Endothelial cell of umbilical vein (primary cell): ENCODE measurements at places on chromosomes 1 and 21. TPM values are rescaled to one million over a fixed set of nuclear protein-coding genes. Genes with fewer than 3 reads are reported as not detected.

GJA8 gene
- total RNA-seq, result not detected in 2 replicates

DNA sequence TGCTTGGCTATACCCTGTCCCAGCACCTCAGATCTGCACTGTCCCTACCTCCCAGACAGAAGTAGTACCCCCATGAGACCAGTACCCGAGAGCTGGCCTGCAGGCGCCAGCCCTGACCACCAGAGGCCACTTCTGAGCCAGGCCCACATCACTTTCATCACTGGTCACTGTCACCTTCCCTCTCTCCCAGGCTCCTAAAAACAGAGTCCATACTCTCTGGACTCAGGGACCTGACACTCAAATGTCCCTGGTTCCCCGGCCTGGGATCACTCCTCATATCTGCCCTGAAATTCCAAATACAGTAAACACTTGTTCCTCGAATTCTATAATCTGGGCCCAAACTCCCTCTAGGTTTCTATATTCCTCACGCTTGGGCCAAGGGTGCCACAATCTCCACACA is 18.7 kb downstream of the TMEM53 start:
- peak; percentile 26 for DNase-seq

GRCh38 chr1:206583707-206584648 is 28.3 kb downstream of the EIF2D start:
- DNase-seq, result peak; percentile 67

- DNase-seq, result no peak
Measured at GRCh38 chr1:199151634-199152425, 513.0 kb downstream of the PTPRC start.

DNA sequence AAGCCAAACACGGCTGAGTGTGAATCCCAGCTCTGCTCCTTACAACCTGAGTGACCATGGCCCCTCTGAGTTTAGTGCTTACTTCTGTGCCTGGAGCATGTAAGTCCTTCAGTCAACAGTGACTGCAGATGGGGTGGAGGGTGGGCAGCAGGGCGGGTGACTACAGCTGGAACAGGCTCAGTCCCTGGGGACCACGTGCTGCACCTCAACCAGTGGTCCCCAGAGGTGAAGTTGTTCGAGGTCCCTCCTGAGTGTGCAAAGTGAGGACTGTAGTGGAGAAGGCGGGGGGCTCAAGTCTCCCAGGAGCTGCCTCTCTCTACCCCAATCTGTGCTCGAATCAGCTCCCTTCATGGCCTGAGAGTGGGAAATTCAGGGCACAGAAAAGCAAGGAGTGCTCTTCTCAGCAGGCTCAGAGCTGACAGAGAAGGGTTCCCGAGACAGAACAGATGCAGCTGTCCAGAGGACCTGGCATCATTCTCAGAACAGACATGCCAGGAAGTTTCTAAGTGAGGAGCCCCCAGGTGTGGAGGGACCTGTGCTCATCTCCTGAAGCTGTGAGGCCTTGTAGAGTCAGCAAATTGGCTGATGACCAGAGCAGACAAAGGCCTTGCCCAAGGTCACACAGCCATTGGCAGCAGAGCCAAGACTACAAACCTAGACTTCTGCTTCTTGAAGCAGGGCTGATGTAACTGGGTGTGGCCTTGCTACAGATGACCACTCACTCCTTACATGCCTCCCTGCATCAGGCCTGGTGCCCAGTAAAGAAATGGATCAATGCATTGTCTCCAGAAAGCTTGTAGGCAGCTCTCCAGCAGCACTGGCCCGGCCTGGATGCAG is 61.7 kb upstream of the EDN2 start:
- DNase-seq, result no peak

DNA sequence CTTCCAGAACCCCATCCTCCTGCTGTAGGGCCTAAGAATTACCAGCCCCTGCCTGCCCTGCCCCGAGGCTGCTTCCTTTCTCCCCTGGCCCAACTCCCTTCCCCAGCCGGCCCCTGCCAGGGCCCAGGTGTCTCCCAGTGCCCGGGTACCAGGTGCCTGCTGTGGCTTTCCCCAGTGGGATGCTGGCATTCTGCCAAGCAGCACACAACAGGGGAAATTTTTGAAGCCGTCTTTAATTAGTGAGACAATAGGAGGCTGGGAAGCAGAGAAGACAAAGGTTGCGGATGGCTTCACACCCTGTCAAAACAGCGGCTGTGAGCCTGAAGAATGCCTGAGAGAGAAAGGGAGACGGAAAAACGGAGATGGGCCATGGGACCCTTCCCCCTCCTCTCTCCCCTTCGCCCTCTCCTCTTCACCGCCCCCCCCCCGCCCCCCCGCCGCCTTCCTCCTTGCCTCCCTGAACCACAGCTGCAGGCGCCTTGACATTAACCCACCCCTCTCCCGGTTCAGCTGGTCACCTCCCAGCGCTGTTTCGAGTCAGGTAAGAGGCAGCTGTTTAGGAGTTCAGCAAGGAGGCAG is 33.6 kb downstream of the LRRN2 start:
- DNase-seq, result no peak

DNA sequence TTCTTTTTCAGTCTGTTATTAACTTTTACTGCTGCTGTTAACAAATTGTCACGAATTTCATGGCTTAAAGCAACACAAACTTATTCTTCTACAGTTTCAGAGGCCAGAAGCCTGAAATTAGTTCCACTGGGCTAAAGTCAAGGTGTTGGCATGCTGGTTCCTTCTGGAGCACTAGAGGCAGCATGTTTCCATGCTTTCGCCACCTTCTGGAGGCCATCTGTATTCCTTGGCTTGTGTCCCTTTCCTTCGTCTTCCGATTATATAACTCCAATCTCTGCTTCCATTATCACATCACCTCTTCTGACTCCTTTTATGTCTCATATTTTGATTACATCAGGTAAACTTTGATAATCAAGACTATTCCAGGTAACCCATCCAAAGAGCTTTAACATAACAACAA is 1742.1 kb downstream of the BRINP3 start:
- no peak for DNase-seq

DNA sequence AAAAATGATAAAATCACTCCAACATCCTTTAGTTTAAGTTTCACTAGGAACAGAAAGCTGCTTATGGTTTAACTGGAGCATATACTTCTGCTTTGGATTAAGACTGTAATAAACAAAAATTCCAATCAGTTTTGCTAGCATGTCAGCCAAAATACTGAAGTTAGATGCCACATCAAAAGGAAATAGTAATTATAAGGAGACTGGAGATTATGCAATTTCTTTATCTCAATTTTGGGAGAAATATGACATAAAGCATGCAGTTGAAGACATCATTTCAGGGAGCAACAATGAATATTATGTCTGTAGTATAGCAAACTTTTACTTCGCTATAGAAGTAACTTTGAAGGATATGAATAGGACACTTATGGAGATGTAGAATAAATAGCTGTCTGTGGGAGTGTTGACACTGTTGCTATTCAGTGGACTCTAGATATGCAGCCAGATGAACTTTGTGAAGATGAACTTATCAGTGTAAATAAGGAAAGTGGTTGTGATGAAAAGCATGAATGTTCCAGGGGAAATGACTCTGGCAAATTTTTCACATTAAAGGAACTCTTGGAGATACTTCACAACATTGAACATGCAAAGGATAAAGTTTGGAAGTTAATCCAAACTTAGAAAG is 107.8 kb downstream of the RABGAP1L start:
- DNase-seq, result no peak

DNA sequence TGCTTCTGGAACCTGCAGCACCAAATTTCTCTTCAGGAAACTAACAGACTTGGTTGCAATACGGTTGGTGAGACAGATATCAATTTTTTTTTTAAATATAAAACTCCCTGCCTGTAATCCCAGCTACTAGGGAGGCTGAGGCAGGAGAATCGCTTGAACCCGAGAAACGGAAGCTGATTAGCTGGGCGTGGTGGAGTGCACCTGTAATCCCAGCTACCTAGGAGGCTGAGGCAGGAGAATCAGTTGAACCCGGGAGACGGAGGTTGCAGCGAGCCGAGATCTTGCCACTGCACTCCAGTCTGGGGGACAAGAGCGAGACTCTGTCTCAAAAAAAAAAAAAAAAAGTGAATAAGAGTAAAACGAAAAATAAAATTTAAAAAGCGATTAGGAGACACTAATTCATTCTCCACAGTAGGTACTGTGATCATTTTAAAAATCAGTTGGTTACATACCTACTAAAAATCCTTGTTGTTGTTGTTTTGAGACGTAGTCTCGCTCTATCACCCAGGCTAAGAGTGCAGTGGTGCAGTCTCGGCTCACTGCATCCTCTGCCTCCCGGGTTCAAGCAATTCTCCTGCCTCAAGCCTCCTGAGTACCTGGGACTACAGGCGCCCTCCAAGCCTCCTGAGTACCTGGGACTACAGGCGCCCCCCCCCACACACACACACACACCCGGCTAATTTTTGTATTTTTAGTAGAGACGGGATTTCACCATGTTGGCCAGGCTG is 796 bp upstream of the RBM8A start:
- no peak for DNase-seq

DNA sequence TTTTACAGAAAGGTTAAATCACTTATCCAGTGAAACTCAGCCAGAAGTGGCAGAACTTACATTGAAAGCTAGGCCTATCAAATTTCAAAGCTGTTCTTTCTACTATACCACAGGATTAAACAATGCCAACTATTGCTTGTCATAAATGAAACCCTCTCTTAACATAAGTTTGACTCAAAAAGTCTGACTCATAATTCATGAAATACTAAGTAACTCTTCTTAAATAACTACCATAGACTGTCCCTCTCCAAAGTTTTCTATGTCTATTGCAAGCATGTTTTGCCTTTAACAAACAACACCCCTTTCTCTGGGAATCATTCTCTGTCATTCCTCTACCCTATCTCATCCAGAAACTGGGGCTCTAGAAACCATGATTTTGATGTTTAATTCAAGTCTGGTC is 109.5 kb upstream of the UBE2U start:
- no peak for DNase-seq

- no peak for DNase-seq
Measured at GRCh38 chr1:57325117-57325516, 98.7 kb downstream of the DAB1 start.

DNA sequence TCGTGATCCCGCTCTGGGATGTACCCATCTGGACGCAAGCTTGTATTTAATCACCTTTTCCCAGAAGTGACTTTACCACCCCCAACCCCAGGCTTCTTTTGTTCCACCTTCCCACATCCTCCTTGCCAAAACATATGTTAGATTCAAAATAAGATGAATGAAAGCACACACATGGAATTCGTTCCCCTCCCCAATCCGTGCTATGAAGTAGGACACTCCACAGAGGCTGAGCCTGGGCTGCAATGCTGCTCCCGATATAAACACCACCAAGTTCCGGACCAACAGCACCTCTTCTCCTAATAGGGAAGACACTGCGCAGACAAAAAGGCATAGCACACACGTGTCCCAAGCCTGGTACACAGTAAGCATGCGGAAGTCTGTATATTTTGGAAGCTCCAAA is 86.1 kb downstream of the CLSTN1 start:
- DNase-seq, result no peak

DNA sequence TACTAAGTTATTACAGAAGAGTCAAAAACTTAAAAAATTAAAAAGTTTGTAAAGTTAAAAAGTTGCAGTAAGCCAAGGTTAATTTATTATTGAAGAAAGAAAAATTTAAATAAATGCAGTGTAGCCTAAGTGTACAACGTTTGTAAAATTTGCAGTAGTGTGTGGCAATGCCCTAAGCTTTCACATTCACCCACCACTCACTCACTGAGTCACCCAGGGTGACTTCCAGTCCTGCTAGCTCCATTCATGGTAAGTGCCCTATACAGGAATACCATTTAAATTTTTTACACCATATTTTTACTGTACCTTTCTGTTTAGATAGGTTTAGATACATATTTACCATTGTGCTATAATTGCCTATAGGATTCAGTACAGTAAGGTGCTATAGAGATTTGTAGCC is 88.6 kb downstream of the CTH start:
- no peak for DNase-seq

DNA sequence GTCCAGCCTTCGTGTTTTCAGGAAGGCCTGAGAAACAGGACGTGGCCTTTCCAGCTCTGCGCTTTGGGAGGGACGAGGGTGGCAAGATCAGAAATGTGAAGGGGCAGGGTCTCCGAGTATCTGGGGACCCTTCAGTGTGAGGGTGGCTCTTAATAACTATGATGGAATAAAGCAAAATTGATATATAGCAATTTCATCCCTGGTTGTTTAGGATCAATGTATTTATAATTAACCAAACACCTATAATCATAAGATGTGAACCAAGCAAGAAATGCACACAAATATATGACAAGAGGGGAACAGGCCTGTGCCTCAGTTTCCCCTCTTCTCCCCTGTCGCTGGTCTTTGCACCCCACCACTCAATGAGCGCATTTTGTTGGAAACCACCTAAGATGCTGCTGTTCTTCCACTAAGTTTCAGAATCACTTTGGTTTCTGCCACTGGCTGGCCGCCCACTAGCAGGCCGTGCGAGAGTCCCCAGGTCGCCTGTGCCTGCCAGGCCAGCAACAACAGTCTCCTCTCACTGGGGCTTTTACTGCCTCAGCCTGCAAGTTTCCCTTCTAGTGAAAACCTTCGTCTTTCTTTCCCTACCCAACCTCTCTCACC is 36.6 kb downstream of the UBASH3A start:
- DNase-seq, result no peak

DNA sequence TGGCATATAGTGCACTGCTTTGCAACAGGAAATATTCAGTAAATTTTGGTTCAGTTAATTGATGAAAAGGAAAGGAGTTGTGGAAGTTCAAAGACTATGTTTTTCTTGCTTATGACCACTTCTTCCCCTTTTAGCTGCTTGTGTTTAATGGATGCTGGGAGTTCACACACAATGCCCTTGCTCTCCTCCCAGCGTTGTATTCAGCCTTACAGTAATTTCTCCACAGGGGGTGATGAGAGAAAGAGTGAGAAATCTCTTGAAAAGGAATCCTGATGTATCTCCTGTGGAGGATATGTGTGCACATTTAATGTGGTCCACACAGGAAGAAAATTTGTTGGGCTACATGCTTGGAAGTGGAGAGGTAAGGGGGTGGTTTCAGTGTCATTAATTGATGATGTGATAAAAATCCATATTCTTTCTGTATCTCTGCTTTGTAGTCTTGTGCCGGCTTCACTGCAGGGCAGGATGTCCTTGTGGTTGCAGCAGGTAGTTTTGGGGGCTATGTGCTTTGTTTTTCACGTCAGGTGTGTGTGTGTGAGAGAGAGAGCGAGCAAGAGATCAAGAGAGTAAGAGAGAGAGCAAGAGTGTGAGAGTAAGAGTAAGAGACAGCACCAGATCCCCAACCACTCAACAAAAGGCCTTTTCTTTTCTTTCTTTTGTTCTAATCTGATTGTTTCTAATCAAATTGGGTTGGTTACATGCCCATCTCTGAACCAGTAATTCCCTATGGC is 204.4 kb downstream of the RWDD3 start:
- no peak for DNase-seq
